AG09309 (cell line): ENCODE measurements at places on chromosomes 5 and 9.

DNA sequence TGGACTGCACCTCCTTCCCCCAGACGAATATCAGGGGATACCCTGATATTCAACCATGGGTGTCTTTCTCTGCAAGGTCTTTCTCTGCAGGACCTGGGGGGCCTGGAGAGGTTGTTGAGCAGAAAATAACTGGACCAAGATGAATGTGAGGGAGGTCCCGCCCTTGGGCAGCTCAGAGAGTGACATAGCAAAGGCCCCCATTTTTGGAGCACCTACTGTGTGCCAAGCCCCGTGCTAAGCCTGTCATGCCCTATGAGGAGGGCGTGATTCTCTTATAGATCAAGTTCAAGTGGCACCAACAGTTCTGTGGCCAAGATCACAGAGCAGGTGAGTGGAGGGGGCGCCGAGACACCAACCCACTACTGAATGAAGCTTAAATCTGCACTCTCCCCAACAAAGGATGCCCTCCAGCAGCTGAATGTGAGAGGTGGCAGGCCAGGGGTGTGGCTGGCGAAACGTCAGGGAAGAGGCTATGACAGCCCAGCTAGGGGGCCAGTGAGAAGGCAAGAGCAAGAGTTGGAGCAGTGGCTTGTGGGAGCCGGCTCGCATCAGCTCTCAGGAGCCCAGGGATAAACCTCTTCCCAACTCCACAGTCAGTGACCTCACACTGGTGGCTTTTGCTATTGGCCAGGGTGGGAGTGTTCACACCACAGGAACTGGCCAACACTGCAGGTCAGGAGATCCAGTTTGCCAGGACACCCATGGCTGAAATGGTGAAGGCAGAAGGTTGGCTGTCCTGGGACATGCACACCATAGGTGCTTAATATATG is 5.3 kb downstream of the SARDH start:
- no peak for DNase-seq

DNA sequence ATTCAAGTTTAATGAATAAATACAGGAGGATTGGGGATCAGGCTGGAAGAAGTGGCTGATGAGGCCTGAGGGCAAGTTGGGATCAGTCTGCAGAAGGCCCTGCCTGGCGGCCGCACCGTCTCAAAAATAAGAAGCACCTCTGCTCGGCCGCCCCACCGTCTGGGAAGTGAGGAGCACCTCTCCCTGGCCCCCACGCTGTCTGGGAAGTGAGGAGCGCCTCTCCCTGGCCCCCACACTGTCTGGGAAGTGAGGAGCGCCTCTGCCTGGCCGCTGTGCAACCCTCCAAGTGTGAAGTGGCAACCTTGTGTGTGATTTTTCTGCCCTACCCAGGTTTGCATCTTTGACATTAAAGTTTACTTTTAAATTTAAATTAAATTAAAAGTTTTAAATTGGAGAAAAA is 35.4 kb downstream of the POLR1E start:
- DNase-seq: no peak

DNA sequence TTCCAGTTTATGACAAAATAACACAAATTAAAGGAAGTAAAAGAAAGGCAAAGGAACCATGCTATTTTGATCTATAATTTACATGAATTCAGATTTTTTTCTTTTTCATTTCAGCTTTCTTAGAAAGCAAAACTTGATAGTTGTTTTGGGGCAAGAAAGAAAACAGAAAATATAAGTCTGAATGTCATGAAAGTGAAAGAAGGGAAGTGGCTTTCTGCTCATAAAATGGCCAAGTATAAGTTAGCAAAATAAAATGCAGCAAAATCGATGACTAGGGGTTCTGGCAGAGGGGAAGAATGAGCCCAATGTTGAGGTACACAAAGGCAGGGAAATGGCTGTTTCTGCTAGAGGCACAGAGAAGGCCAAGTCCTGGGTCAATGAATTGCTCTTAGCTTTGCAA is 3.0 kb upstream of the IFNW1 start:
- no peak for DNase-seq

DNA sequence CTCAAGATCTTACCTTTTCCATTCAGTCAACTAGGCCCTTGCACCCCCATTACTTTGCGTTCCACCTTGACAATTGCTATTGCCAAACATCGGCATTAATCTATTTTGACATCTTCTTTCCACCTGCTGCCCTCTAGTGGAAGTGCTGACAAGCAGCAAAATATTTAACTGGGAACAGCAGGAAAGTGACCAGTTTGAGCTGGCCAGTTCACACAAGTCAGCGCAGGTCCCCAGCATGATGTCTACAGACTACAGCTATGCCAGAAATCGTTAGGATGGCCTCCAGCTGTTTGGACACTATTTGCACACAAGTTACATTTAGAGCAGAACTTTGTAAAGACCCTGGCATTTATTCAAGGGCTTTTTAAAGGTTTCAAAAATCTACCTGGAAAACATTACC is 160.1 kb downstream of the GHR start:
- DNase-seq: peak; percentile 25

DNA sequence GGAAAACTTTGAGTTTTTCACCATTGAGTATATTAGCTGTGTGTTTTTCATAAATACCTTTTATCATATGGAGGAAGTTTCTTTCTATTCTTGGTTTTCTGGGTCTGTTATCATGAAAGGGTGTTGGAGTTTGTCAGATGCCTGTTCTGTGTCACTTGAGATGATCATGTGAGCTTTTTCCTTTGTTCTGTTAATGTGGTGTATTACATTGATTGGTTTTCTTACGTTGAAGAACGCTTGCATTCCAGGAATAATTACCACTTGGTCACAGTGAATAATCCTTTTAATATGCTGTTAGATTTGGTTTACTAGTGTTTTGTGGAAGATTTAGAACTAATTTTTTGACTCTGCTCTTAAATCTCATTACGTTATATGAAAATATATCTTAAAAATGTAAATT is 7.8 kb downstream of the PLEKHG4B start:
- no peak for DNase-seq

GRCh38 chr5:9766581-9766980 is 136.4 kb upstream of the TAS2R1 start:
- no peak for DNase-seq

DNA sequence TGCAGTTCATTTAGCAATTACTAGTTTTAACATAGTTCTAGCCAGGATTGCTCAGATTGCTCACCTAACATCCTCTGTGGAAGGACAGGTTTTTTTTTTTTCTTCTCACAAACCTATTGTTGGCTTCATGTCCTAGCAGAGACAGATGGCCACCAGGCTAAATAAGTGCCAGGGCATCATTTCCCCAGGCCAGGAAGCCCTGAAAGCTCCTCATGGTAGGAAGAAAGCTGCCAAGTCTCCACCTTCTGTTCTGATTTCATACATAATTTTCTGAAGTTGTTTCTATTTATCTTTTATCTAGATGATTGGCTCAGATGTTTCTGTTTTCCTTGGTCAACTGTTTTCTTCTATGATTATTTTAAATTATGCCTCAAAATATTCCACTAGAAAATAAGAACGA is 31.0 kb downstream of the EFCAB9 start:
- no peak for DNase-seq

- no peak for DNase-seq
These were observed 102.4 kb downstream of the ZNF354C start for GRCh38 chr5:179162351-179163235.

GRCh38 chr5:140609126-140609525 is 23.8 kb downstream of the CD14 start:
- no peak for DNase-seq
